Eye (tissue), 1 donor: ENCODE measurements at places on chromosomes 2 and 18.

- no peak for DNase-seq
Measured at GRCh38 chr2:33946193-33946592, 347.1 kb upstream of the FAM98A start.

DNA sequence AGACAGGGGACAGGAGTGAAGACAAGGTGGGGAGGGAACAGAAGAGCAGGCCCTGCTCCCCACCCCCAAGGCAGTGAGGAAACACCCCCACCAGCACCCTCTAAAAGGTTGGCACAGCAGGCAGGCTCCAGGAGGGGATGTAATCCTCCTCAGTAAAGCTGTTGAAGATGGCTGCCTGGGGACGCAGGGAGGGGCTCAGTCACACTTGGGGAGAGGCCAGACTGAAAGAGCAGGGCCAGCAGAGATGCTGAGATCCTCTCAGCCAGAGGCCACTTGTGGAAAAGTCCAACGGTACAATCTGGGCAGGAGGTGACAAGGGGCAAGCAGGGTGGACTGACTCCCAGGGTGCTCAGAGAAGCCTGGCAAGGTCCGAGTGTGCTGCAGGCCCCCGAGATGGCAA lies 154.8 kb upstream of the ID2 start:
- DNase-seq, result no peak

GRCh38 chr2:224180810-224181209 lies 141.7 kb upstream of the SERPINE2 start:
- DNase-seq, result no peak

DNA sequence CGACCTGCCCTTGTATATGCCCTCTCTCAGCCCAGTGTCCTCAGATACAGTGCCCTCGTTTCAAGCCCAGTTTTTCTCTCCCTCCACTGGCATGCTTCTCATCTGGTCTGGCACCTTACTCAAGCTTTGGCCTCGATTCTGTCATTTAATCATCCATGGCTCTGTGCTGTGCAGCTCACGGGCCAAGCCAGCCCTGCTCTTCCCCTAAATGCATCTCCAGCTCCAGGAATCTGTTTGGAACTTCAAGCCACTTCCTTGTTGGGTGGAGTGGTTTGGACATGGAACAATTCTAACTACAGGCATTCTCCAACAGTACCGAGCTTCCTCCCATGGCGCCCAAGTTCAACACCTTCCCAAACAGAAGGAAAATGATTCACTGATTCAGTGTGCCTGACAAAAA lies 76.7 kb upstream of the ZNF397 start:
- DNase-seq, result no peak

GRCh38 chr18:76264198-76264875 lies 230.7 kb downstream of the ZNF516 start:
- peak; percentile 42 for DNase-seq

DNA sequence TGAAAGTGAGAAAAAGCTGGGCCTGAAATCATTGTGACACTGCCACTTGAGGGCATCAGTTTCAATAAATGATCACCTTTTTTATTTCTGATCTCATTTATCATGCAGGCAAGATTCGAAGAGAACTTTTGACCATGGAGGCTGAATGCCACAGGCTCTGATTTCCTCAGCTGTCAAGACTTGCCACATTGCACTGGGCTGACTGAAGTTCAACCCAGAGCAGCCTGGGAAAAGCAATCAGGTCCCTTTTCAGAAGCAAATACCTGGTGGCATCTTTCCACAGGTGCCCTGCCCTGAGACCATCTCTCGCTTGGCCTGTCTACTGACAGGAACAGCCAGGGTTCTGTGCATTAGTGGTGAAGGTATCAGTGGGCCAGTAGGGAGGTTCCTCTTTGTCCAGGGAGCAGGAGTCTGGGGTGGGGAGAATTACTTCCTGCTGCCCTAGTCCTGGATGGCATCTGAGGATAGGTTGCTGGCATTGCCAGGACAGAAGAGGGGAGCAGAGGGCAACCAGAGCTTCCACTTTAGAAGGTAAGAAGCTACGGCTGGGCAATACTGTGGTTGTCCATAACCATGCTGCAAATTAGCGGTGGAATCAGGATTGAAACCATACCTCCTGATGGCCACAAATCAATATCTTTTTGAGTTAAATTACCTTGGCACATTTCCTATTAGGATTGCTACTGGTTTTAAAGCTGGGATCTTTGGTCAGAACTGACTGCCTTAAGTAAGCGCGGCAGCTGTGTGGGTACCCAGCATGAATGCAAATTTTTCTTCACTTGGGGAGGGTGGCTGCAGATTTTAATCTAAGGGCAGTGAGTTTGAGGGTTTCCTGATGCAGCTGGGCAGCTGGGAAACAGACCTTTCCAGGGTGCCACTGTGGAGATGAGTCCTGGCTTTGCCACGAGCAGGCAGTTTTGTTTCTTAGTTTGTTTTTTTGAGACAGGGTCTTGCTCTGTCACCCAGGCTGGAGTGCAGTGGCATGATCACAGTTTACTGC lies 394.5 kb downstream of the ALK start:
- DNase-seq, result no peak

- DNase-seq, result peak; percentile 61
Measured at GRCh38 chr2:174836377-174836994, 72.2 kb upstream of the CHRNA1 start.

GRCh38 chr2:226622484-226622883 lies 177.1 kb downstream of the IRS1 start:
- DNase-seq, result no peak

- DNase-seq, result no peak
Measured at GRCh38 chr2:63741884-63742579, 99.7 kb upstream of the UGP2 start.
